NCI-H1092 (cell line): ENCODE measurements at places on chromosomes 2 and 18.

- no peak for DNase-seq
These were observed 217.9 kb upstream of the RND3 start for GRCh38 chr2:150705357-150705756.

DNA sequence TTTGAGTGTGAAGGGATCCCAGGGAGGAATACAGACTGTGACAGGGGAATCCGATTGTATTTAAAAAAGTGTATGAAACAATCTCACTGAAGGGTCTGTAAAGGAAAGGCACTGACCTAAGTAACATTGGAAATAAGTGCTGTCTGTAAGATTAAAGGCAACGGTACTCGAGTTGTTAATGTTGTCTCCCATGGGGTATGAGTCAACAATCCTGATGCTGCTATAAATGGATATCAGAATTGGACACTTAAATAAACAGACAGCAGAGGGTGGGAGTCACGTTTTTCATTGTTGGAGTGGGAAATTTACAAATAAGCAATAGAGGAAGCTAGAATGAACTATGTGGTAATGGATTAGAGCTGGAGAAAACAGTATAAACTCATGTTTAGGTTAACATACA, 452.4 kb upstream of the RGPD4 start:
- DNase-seq: no peak

GRCh38 chr2:43276962-43277391, 50.6 kb upstream of the ZFP36L2 start:
- no peak for DNase-seq

DNA sequence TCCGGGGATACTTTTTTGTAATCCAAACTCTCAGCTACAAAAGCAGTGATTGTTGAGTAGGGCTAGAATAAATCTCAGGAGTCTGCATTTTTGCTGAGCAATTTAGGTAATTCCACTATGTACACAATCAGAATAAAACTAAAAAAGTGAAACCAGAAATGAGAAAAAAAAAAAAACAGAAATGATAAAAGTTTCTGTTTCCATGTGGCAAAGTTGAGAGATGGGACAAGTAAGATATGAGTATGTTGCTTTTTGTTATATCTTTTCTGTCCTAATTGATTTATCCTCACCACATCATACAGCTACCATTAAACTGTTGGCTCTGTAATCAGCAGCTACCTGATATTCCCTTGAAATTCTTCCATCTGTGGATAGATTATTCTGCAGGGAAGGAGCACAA, 92.7 kb downstream of the VWC2L start:
- no peak for DNase-seq

GRCh38 chr2:101185656-101186055, 34.5 kb upstream of the TBC1D8 start:
- DNase-seq: no peak
